ENCODE measurements at places on chromosomes 2 and 18. TPM values are rescaled to one million over a fixed set of nuclear protein-coding genes. Genes with fewer than 3 reads are reported as not detected.
A peak's percentile ranks its signal among the peaks of the same experiment; 100 is the strongest.

DNA sequence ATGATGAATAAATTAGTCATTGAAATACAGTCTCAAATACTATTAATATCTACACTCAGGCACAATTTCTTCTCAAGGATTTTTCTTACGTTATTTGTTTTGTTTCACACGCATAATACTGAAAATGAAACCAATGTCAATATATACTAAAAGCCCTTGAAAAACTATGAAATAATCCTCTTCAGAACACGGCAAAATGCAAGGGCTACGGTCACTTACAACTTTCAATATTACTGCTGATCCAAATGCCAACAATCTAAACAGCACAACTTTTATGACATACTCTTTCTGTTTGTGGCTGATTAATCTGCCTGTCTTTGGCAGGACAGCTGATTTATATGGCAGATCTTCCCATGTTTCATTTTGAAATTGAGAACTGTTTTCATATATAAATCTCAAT, 68.3 kb downstream of the LRPPRC start:
- DNase-seq: no peak

DNA sequence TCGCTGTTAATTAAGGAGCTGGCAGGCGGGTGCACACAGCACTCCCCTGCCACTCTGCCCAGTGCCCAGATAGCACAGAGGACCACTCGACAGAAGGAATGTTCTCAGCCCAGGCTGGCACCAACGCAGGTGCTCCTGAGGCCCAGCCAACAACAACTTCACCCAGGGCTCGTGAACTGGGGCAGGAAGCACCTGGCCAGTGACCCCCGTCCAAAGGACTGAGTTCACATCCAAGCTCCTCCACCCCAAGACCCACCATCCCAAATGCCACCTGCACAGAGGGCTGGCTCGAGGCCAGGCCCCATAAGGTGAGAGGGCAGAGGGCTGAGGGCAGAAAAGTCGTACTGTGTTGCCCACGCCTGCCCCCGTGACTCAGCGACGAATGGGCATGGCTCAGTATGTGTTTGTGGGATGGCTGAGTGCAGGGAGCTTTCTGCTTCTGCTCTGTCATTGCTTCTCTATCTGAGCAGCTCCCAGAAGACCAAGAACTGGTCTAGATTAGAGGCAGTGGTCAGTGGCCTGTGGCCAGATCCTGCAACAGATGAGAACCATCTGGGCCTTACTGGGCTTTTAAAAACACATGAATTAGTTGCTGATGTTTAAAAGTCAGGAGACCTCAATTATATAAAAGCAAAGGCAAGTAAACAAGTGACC, 68.4 kb downstream of the POLR1A start:
- DNase-seq: peak; percentile 88

DNA sequence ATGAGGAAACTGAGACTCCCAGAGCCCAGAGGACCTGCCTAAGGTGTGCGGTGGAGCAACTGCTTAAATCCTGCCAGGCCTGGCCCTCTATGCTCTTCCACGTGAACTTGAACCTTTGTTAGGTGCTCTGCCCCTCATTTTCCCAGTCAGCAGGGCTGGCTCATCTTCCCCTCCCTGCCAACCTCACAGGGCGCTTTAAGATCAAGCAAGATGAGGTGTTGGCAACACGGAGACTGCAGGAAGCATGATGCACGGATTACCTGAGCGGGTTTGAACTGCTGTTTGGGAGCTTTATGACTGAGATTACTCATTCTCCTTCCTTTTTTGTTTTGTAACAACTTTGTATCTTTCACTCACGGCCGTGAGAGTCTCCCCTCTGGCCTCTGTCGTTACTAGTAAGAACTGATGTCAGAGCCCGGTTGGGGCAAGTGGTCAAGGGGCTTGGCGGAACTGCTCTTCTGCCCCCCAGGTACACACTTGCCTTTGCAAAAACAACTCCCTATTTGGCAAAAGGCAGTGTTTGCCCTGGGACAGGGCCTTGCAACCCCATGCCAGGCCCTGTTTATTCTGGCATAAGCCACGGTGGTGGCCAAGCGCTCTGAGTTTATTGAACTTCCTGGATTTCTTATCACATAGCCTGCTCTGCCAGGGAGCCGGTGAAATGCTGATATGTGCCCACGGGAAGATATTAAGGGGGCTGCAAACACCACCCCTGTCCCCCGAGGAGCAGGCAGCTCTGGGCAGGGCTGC, 127.8 kb downstream of the INHBB start:
- DNase-seq: no peak

DNA sequence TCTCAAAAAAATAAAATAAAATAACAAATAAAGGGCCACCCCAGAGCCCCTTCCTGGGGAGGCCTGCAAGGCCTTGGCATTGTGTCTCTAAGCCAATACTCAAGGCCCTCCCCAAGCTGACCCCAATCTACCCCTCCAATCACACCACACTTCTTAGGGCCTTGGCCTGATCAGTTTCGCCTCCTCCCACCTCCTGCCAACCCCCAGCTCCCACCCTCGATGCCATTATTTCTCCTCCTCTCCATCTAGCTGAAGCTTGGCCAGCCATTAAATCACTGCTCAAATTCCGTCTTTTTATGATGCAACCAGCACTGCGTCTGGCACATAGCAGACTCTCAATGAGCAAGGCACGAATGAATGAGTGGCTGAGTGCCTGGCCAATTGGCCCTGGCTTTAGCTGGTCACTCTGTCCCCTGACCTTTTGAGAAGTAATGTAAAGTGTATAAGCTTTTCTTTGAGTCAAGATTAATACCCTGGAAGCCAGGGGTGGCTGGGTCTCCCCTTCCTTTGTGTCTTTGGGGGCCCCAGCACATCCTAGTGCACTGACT, 55.9 kb downstream of the SMAD7 start:
- no peak for DNase-seq

SCYGR4 gene
- not detected for total RNA-seq

NEU4 gene
- not detected for total RNA-seq

CNTNAP5 gene
- total RNA-seq: not detected
